Hepatocyte (in vitro differentiated cells): ENCODE measurements at places on chromosomes 12 and 14. TPM values are rescaled to one million over a fixed set of nuclear protein-coding genes. Genes with fewer than 3 reads are reported as not detected.

The DNAH10 gene
- 0.28 and 0.60 TPM in 2 replicates for total RNA-seq

The SAMD15 gene
- total RNA-seq, result 0.90 and 1.2 TPM in 2 replicates

The ZDHHC22 gene
- 0.04 TPM in 1 of 2 replicates, not detected in the other for total RNA-seq

The LYZ gene
- total RNA-seq, result 282 and 304 TPM in 2 replicates

The POU6F1 gene
- total RNA-seq, result 3.1 and 6.3 TPM in 2 replicates

The OSGEP gene
- 51.6 and 60.1 TPM in 2 replicates for total RNA-seq

The HOXC9 gene
- 0.10 and 0.60 TPM in 2 replicates for total RNA-seq
